T-helper 1 cell treated with Interleukin-12 subunit alpha and Interleukin-12 subunit beta and Interleukin-4 antibody, amounts not matched to agents 30 ng/mL and 1 ng/mL, for 36 hours (primary cell): ENCODE measurements at places on chromosomes 3 and 15. TPM values are rescaled to one million over a fixed set of nuclear protein-coding genes. Genes with fewer than 3 reads are reported as not detected.

The MESP2 gene
- not detected in 2 replicates for total RNA-seq

The PAK2 gene
- 93.9 and 97.7 TPM in 2 replicates for total RNA-seq

The SEMA3B gene
- 1.2 TPM in 2 replicates for total RNA-seq

The CPN2 gene
- not detected in 2 replicates for total RNA-seq

The CHRM5 gene
- total RNA-seq: not detected in 2 replicates
